ENCODE measurements at places on chromosomes 5 and 9. TPM values are rescaled to one million over a fixed set of nuclear protein-coding genes. Genes with fewer than 3 reads are reported as not detected.

- no peak for DNase-seq
Measured at GRCh38 chr9:109775516-109775915, 4.5 kb upstream of the PALM2AKAP2 start.

DNA sequence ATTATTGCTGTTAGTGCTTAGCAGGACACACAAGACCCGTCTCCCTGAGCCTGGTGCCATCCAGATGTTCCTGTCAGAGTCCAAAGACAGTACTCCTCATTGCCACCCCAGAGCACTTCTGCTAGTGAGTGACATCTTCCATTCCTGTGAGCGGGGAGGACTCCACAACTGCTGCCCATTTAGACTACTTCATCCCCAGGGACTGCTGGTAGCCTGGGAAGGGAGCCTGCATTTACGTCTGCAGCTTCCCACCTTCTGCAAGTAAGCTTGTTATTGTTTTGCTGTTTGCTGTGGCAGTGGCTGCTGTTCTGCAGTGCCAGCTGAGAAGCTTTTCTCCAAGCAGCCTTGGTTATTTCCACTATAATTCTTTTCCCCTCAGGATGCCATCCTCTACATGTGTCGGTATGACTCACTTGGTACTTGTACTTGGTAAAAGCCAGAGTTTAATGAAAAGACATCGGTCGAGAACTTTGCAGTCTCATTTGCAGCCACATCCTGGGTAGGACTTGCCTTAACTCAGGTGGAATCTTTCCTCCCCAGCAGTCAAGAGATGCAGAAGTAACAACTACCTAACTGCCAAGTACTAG lies 10.6 kb upstream of the MAP1B start:
- no peak for DNase-seq

DNA sequence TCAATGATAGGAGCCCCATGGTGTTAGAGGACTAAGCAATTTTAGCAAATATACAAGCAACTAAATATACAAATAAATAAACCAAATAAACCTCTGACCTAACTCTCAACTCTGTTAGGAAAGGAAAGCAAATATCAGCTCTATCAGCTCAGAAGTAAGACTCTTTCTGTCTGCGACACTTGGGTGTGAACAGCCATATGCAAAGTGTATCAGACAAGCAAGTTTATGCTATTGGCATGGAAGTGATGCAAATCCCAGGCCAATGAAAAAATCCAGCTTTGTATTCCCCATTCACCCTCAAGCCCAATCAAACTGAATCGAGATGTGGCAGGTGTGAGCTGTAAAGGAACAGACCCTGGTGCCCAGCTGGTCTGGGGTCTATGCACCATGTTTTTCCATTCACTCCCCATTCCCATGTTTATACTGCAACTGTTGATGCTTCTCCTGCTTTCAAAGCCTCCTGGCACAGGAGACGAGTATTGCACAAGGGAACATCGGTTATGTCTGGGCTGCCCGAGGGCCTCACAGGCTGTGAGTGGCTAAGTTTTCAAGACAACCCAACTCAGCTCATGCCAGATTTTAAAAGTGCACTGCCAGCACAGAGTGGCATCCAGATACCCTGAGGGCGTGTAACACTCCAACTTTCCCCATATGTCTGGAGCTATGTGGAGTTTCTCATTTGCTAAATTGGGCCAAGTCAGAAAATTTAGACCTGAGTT lies 73.1 kb downstream of the FEM1C start:
- no peak for DNase-seq

- no peak for DNase-seq
Measured at GRCh38 chr5:41182666-41183065, 30.7 kb downstream of the C6 start.

- no peak for DNase-seq
Measured at GRCh38 chr9:127210851-127211730, 53.5 kb upstream of the GARNL3 start.

GRCh38 chr9:4617752-4618151 lies 44.3 kb upstream of the PLPP6 start:
- DNase-seq, result no peak

GRCh38 chr9:126793686-126794417 lies 11.0 kb upstream of the ZBTB43 start:
- DNase-seq, result peak; percentile 48

GRCh38 chr9:121323449-121324151 lies 46.5 kb downstream of the STOM start:
- no peak for DNase-seq

- DNase-seq, result no peak
Measured at GRCh38 chr5:79157305-79157704, 45.7 kb downstream of the BHMT start.

DNA sequence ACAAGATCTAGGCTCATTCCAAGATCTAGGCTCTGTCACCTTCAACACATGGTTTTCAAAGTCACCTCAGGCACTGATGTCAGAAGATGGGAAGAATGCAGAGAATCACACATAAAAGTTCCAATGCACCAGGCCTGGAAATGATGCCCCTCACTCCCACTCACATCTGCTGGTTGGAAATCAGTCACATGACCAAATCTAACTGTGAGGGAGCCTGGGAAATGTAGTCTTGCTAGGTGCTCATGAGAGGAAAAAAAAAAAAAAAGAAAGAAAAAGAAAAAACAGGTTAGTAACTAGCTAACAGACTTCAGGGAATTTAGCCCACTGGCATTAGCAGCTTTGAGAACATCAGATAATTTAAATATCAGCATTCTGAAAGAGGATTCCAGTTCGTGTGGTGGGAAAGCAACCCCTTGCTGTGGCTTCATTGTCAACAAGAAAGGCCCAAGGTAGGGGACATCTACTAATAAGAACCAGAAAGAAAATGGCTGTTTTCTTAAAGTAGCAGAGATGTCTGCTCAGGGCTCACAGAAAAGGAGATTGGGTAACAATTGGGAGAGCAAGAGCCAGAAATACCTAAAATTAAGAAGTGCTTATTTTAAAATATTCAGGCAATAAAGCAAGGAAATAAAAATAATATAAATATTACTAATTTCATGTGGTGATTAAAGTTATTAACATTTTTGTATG lies 614.3 kb downstream of the ACTL7B start:
- no peak for DNase-seq

DNA sequence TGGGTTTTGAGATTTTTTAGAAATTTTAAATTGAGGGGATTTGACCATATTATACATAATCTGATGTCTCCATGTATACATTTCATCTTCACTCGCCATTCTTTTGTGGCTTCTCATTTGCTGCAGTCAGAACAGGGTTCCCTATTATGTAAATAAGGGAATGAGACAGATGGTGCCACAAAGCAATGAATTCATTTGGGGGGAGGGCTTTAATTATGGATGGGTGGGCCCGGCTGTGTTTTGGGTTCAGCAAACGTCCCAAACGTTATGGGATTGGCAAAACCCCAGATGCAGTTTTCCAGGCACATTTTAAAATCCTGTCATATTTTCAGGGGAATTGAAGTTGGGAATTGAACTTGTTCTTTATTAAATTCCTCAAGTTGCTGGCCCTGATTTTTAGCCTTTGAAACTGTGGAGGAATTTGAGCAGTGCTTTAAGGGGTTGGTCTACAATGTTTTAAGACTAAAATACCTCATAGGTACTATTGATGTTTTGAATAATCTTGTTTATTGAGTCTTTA lies 558.5 kb upstream of the ZNF462 start:
- no peak for DNase-seq

C9 gene
- not detected for polyA plus RNA-seq

ACOT12 gene
- polyA plus RNA-seq, result not detected

TUBB4B gene
- polyA plus RNA-seq, result 444 TPM

SPINK7 gene
- not detected for polyA plus RNA-seq

C7 gene
- 131 TPM for polyA plus RNA-seq

DPM2 gene
- polyA plus RNA-seq, result 41.9 TPM

RPS14 gene
- 3,769 TPM for polyA plus RNA-seq

GTF3C4 gene
- polyA plus RNA-seq, result 2.1 TPM

ECSCR gene
- polyA plus RNA-seq, result 13.7 TPM
